ENCODE measurements at places on chromosomes 7 and 10.

GRCh38 chr10:79320820-79321493 is 26.3 kb upstream of the PPIF start:
- no peak for DNase-seq

- DNase-seq, result peak; percentile 64
Observed at GRCh38 chr10:62732841-62733653, 71.5 kb upstream of the ADO start.

DNA sequence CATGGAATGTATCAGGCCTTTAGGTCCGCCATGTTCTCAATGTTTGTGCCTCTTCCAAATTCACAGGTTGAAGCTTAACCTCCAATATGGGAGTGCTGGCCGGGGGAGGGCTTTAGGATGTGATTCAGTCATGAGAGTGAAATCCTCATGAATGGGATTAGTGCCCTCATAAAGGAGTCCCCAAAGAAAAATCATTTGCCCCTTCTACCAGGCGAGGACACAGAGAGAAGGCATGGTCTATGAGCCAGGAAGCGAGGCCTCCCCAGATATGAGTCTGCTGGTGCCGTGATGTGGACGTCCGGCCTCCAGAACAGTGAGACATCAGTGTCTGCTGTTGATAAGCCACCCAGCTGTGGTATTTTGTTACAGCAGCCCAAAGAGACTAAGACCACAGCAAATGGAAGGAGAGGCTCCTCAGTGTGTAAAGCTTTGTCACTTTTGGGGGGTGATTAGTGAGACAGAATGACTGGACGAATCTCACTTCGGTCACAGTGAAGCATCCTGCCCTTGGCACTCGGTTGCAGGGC is 231.3 kb upstream of the KLF6 start:
- DNase-seq, result no peak

GRCh38 chr7:131327049-131327625 is 539 bp upstream of the MKLN1 start:
- no peak for DNase-seq

- DNase-seq, result no peak
Observed at GRCh38 chr7:16202303-16202702, 219.0 kb downstream of the CRPPA start.

DNA sequence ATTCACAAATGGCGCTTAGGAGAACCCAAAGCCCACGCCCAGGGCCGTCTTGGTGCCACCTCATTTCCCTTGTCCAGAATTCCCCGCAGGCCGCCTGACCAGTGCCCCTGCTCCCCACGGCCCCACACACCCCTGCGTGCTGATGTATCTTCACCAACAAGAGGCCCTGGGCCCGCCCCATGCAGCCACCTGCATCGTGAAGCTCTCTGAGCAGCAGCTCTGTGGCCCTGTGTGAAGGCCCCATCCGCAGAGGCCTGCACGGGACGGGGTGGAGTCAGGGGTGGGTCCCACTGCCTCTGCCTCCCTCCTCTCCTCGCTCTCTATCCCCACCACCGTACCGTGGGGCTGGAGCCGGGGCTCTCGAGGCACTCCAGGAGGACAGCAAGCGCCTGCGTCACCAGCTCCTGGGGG is 14.7 kb downstream of the BRAT1 start:
- no peak for DNase-seq

GRCh38 chr7:124179641-124180040 is 146.8 kb upstream of the TMEM229A start:
- DNase-seq, result no peak
